Dermis microvascular lymphatic vessel endothelial cell (primary cell): ENCODE measurements at places on chromosomes 5 and 9. TPM values are rescaled to one million over a fixed set of nuclear protein-coding genes. Genes with fewer than 3 reads are reported as not detected.

Gene HOMER1
- 5.8 and 6.3 TPM in 2 replicates for total RNA-seq

Gene ADAMTSL1
- 4.7 and 9.1 TPM in 2 replicates for total RNA-seq

Gene TAS2R1
- not detected in 2 replicates for total RNA-seq

Gene CXCL14
- under 0.01 TPM in 1 of 2 replicates, not detected in the other for total RNA-seq

Gene CARD6
- 34.0 and 38.9 TPM in 2 replicates for total RNA-seq

Gene CCDC152
- 0.13 and 0.26 TPM in 2 replicates for total RNA-seq

Gene FOXD4L3
- total RNA-seq = under 0.01 TPM in 1 of 2 replicates, not detected in the other

Gene SLC36A3
- not detected in 2 replicates for total RNA-seq

Gene AIF1L
- 1.6 and 2.4 TPM in 2 replicates for total RNA-seq

Gene DRD1
- total RNA-seq = not detected in 2 replicates

GRCh38 chr9:29697011-29697410, 2123.7 kb upstream of the C9orf72 start:
- no peak for DNase-seq

- no peak for DNase-seq
Observed at GRCh38 chr5:9954869-9955268, 294.8 kb downstream of the ATPSCKMT start.

DNA sequence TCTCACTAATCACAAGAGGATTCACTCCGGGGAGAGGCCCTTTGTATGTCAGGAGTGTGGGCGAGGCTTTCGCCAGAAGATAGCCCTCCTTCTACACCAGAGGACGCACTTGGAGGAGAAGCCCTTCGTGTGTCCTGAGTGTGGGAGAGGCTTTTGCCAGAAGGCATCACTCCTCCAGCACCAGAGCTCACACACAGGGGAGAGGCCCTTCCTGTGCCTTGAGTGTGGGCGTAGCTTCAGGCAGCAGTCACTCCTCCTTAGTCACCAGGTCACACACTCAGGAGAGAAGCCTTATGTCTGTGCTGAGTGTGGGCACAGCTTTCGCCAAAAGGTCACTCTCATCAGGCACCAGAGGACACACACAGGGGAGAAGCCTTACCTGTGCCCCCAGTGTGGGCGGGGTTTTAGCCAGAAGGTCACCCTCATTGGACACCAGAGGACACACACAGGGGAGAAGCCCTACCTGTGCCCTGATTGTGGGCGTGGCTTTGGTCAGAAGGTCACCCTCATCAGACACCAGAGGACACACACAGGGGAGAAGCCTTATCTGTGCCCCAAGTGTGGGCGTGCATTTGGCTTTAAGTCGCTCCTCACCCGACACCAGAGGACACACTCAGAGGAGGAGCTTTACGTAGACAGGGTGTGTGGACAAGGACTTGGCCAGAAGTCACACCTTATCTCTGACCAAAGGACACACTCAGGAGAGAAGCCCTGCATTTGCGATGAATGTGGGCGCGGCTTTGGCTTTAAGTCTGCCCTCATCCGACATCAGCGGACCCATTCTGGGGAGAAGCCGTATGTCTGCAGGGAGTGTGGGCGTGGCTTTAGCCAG, 27.8 kb downstream of the NUTM2F start:
- no peak for DNase-seq

DNA sequence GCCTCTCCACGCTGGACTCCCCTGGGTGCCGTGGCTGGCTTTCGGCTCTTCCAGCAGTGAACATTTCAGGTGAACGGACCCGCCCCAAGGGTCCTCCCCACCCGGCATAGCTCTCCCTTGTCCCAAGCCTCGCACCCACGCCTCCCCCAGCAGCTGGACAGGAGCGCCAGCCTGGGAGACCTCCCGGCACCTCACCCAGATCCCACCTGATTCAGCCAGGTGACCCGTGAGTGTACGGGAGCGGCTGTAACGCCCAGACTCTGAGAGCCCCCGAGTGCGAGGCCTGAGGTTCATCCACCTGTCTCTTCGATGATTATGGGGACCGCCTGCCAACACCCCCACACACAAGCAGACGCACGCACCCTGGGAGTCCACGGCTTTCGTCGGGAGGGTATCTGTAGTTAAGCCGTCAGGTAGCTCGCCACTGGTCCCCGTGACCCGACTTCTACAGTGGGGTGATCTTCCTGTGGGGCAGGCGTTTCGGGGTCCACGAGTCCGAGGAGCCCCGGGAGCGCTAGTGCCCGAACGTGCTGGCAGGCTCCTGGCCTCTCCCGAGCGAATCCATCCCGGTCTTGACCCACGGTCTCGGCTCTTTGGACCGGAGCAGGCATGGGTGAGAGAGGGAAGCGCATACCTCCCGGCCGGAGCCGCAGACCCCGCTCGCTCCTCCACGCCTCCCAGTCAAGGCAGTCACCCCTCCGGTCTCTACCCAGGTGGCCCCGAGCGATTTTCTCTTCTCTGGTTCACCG, 14.9 kb downstream of the TRIM7 start:
- no peak for DNase-seq

- no peak for DNase-seq
Observed at GRCh38 chr9:14902561-14902960, 7.7 kb downstream of the FREM1 start.

- DNase-seq = no peak
Observed at GRCh38 chr9:135066291-135066690, 21.2 kb upstream of the OLFM1 start.

GRCh38 chr5:18395126-18396110, 761.2 kb downstream of the TAF11L14 start:
- DNase-seq = no peak

DNA sequence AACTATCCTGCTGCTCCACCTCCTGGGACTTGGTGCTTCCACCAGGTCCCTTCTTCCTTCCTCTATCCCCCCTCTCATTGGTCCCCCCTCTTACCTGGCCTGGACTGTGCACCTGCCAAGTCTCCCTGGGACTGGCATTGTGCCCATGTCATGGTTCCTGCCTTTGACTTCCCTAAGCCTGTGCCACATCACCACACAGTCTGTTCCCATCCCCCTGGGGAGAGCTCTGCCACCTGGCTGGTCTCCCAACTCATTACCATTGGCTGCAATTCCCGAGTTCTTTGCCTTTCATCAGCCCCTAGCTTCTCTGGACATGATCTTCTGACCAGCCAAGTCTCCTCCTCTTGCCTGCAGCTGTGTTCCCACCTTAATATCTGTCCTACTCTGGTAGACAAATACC, 180.3 kb downstream of the SREK1 start:
- DNase-seq = no peak

DNA sequence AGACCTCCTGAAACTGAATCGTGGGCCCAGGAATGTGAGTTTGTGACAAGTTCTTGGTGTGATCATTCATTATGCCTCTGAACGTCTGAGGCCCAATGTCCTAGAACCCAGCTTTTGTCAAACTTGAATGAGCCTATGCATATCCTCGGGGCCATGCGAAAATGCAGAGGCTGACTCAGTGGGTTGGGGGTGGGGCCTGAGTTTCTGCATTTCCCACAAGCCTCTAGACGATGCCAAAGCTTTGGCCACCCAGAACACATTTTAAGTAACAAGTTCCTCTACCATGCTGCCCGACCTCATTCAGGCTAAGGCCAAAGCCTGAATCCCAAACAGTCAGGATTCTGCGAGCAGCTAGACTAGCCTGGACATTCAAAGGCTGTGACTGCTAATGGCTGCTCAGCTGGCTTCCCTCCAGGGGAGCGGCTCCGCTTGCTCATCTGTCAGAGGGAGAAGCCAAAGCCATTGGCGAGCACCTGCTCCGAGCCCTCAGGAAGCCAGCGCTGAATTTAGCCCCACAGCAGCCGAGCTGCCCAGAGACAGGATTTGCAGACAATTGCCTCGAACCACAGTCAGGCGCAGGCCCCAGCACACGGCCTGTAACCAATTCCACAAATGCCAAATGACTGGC, 177.5 kb downstream of the ZDHHC21 start:
- DNase-seq = no peak

GRCh38 chr5:132825033-132825833, 5.2 kb downstream of the SHROOM1 start:
- DNase-seq = no peak
